Spinal cord (tissue), 10 donors: ENCODE measurements at places on chromosomes 1 and 21.
A peak's percentile ranks its signal among the peaks of the same experiment; 100 is the strongest.

- no peak for DNase-seq
Observed at GRCh38 chr1:51636191-51636590, 19.3 kb downstream of the OSBPL9 start.

- DNase-seq = peak; percentile 7
Observed at GRCh38 chr1:43704838-43705237, 2.5 kb upstream of the ST3GAL3 start.

DNA sequence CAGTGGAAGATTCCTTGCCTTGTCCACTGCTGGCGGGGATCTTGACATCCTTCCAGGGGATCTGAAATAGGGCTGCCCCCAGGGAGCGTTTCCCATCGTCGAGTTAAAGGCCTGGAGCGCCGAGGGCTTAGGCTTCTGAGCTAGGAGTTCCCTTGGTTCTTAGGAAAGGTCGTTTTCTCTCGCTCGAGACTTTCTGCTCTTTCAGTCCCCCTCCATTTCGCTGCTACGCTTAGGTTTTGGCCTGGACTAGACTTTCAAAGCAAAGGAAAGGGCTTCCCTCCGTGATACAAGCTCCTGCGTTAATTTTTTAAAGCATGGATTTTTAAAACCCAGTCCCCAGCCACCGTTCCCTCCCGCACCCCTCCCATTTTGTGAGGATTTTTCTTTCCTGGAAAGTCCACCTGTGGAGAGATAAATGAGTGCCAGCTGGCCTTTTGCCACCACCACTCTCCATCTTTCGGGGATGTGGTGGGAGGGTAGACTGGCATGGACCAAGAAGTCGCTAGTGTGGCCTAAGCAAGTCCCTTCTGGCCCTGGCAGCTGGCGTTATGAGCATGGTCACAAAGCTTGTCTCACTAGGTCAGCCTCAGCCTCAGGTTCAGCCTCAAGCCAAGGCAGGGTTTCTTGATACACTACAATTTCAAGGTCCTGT lies 9.2 kb downstream of the NR5A2 start:
- no peak for DNase-seq

DNA sequence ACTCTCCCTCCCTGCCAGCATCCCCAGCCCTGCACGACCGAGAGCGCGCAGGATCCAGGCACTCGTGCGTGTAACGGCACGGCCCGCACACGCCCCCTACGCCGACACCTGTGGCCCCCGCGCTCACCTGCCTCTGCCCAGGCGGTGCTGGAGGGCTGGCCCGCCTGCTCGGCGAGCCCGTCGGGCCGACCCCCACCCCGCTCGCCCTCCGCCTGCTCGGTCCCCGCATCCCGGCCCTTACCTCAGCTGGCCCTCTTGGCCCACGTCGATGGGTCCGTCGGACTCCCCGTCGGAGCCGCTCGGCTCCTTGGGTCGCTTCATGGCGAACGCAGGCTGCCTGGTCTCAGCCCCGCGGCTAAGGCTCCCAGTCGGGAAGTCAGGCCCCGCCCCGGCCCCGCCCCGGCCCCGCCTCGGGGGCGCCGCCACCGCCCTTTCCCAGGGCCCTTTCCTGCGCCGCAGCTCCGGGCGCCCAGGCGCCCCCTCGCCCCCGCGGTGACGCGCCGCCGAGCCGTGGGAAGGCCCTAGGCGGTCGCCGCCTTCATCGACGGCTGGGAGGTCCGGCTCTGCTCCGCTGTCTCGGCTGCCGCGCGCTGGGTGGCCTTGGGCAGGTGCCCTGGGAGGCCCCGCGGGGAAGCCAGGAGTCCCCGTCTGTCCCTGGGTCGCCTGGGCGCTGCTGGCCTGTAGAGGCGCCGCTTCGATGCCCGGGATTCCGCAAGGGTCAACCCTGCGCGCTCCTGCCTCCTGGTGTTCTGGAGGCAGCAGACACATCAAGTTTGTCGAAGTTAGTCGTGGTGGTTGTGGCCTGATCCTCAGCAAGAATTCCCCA lies at the start of gene HEYL:
Gene HEYL (minus strand): TSS at position 339 of the 826 bp plus-strand sequence. CDS start 18 bp downstream, at position 321.
- DNase-seq = no peak

DNA sequence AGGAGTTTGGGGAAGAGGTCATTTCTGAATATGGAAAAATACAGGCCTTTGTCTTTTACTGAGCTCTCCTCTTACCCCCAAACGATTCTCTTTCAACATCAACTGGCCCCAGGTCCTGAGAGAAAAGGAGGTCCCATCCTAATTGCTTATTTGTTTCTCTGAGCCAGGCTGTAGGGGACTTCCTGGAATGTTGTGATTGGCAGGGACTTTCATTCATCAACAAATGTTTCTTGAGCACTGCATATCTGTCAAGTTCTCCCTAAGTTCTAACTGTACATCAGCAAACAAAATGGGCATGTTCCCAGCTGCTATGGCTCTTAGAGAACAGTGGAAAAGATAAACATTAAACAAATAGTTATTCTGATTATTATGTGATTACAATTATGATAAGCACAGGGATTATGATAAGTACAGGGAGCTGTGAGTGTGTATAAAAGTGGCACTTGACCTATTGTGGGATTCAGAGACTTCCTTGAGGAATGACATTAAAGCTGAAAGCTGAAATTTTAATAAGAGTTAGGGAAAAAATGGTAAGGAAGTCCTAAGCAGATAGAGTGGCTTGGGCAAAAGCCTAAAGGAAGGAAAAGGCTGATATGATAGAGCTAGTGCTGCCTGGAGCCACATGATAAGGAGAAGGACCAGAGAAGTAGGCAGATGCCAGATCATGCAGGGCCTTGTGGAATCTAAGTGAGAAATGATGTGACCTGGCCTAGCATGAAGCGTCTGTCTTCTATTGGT lies 11.6 kb downstream of the GPX7 start:
- DNase-seq = no peak

- DNase-seq = no peak
Observed at GRCh38 chr1:29698033-29698432, 461.7 kb downstream of the PTPRU start.

DNA sequence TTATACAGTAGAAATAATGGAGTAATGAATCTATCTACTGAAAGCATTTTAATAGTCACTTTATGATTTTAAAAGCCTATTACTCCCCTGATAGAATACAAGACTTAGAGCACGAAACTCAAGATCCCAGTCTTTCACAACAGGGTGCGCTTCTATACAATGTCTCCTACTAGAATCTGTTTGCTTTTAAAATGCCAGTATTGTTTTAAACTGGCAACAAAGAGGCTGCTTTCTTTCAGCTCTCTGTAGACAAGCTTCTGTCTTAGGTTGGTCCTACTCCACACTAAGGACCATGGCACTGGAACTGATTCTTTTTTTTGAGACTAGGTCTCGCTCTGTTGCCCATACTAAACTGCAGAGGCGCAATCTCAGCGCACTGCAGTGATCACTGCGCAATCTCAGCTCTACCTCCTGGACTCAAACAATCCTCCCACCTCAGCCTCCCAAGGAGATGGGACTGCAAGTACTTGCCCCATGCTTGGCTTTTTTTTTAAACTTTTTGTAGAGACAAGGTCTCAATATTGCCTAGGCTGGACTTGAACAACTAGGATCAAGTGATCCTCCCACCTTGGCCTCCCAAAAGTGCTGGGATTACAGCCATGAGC lies 4.8 kb downstream of the DCAF8 start:
- DNase-seq = no peak

DNA sequence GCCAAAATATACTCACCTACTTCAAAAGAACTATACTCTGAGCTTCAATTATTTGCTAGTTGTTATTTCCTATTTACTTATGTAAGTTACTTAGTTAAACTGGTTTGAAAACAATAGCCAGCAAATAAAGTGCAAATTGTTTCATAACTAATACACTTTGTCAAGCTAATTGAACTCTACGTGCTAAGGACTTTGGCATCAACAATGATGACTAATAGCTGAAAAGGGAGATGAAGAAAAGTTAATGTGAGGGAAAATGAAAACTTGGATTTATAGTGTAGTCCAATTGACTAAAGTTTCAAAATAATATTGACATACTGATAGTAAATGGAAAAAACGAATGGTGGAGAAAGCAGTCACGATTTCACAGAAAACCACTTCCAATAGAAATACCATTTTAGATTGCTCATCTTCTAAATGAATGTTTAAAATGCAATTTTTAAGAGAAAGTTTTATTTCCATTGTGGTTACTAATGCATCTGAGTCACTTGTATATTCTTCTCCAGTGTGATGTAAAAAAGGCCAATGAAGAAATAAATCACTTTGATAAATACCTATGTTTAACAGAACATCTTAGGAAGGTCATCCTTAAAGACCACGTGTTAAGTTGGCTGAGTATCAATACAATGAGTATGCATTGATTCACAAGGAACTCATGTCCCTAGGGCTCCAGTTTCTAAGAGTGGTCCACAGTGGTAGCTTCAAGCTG lies 455.2 kb downstream of the LTN1 start:
- DNase-seq = no peak

GRCh38 chr1:109391626-109392025 lies 6.1 kb downstream of the SORT1 start:
- DNase-seq = no peak

- DNase-seq = no peak
Observed at GRCh38 chr1:230459465-230459864, 33.3 kb upstream of the PGBD5 start.

DNA sequence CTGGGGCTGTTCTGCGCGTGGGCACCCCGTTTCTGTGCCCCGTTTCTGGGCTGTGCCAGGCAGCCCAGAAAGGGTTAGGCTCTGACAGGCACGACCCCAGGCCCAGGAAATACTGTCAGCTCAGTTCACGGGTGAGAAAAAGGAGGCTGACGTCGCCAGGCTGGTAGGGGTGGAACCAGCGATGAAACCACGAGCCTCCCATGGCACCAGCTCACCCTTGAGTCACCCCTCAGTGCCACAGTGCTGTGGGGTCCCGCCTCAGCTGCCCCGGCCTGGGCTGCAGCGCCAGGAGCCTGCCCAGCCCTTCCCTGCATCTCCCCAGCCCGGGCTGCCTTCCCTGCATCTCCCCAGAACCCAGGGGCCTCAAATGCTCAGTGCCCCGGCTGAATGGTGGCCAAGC lies 11.5 kb downstream of the MEGF6 start:
- DNase-seq = no peak

GRCh38 chr1:114719424-114719787 lies 2.8 kb upstream of the NRAS start:
- no peak for DNase-seq

DNA sequence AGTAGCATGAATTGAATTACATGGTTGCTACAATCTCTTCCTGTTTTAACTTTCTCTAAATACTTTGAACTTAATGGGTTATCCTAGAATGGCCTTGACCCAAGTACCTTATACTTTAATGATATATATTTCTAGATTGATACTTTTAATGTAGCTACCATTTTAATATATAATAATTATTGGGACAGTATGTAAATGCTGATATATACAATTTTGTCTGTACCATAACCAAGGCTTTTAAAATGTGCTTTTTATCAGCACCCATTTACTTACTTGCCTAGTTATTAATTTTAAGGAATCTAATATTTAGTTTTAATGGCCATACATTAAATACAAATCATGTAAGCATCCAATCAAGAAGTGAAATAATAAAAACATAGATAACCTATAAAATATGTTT lies 13.4 kb downstream of the HIPK1 start:
- no peak for DNase-seq

- no peak for DNase-seq
Observed at GRCh38 chr21:38821959-38822682, 16.4 kb downstream of the ETS2 start.

GRCh38 chr1:29767769-29768425 lies 531.6 kb downstream of the PTPRU start:
- no peak for DNase-seq

GRCh38 chr1:30817077-30817438 lies 59.5 kb upstream of the LAPTM5 start:
- no peak for DNase-seq

GRCh38 chr1:206466840-206467649 lies 3.2 kb upstream of the IKBKE start:
- no peak for DNase-seq

GRCh38 chr1:27487966-27488884 lies 1.7 kb downstream of the WASF2 start:
- peak; percentile 41 for DNase-seq

DNA sequence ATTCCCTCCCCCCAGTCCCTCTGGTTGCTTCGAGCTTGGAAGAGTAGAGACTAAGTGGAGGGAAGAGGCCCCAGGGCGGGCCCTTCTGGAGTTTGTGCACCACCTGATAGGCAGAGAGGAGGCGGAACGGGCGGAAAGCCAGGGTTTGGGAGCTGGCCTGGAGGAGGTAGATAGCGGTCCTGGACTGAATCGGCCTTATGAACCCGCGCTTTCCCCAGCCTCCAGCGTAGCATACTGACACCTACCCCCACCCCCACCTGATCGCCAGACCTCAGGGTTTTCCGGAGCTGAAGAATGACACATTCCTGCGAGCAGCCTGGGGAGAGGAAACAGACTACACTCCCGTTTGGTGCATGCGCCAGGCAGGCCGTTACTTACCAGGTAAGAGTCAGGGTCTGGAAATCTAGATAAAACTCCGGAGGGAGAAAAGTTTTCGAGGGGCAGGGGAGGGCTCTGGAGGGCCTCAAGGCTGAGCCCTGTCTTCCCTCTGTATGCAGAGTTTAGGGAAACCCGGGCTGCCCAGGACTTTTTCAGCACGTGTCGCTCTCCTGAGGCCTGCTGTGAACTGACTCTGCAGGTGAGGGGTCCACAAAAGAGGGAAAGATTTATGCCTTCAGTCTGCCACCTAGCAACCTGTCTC lies 705 bp downstream of the UROD start:
- DNase-seq = no peak

DNA sequence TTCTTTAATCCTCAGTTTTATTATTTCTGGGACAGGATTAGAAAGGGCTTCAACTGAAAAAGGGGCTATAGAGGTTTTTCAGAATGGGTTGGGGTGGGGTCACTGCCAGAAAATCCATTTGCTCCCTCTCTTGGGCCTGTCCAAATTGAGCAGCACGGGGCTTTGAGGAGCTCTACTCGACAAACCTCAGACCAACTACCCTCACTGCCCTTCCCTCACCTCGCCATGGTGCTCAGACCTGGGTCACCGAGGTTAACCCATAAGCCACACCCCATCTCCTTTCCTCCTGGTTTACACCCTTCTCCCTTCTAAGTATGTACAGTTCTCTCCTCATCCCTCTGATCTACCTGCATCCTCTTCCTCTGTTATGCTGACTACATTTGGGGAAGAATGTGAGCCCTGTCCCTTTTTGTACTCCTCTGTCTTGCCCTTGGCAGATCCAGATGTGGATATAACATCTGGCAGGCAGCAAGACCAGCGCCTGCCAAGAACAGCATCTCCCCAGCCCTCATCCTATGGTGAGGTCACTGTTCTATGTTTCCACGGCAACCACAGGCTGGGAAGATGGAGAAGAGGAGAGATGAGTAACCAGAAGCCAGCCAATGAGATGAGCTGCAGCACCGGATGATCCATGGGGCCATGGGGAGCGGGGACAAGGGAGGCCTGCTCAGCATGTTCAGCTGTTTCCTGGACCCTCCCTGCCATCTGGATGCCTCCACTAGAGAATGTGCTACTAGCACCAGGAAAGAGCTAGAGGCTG lies 3.7 kb upstream of the FABP3 start:
- DNase-seq = peak; percentile 63

GRCh38 chr1:244576259-244576892 lies 76.5 kb upstream of the DESI2 start:
- DNase-seq = no peak

- no peak for DNase-seq
Observed at GRCh38 chr1:108012553-108012952, 47.6 kb upstream of the VAV3 start.
